ENCODE measurements at places on chromosomes 7 and 10. TPM values are rescaled to one million over a fixed set of nuclear protein-coding genes. Genes with fewer than 3 reads are reported as not detected.

UCMA gene
- not detected for total RNA-seq

SAMD9L gene
- 22.6 TPM for total RNA-seq

SLC18A2 gene
- under 0.01 TPM for total RNA-seq

VENTX gene
- total RNA-seq, result not detected

COL26A1 gene
- not detected for total RNA-seq

NPC1L1 gene
- total RNA-seq, result not detected

WDFY4 gene
- not detected for total RNA-seq

LRRD1 gene
- 0.41 TPM for total RNA-seq

ASB10 gene
- total RNA-seq, result not detected

SLC26A4 gene
- total RNA-seq, result 0.65 TPM

TMEM184A gene
- total RNA-seq, result not detected

KLF14 gene
- not detected for total RNA-seq

ITPRID1 gene
- total RNA-seq, result not detected

SFTPA1 gene
- total RNA-seq, result not detected

NACAD gene
- 5.5 TPM for total RNA-seq

MACC1 gene
- 0.18 TPM for total RNA-seq

MUC3A gene
- 0.16 TPM for total RNA-seq

CALCR gene
- total RNA-seq, result not detected

CHST15 gene
- 5.6 TPM for total RNA-seq

ERVW-1 gene
- total RNA-seq, result not detected

HOXA10 gene
- 0.08 TPM for total RNA-seq

ACADSB gene
- total RNA-seq, result 11.4 TPM

KAZALD1 gene
- total RNA-seq, result 71.5 TPM

RTKN2 gene
- 11.9 TPM for total RNA-seq

NAT16 gene
- total RNA-seq, result not detected

TNS3 gene
- 28.3 TPM for total RNA-seq

RAB18 gene
- 48.5 TPM for total RNA-seq

DNAJC12 gene
- total RNA-seq, result 1.1 TPM

CARD11 gene
- under 0.01 TPM for total RNA-seq

SNCG gene
- total RNA-seq, result 2.8 TPM

OPALIN gene
- total RNA-seq, result not detected

AGR3 gene
- not detected for total RNA-seq

OR2A1 gene
- 0.27 TPM for total RNA-seq

LRRC17 gene
- total RNA-seq, result 95.6 TPM

CLDN3 gene
- total RNA-seq, result not detected

METTL27 gene
- total RNA-seq, result 10.7 TPM

FBXL13 gene
- 3.4 TPM for total RNA-seq
